Activated CD8-positive, alpha-beta memory T cell treated with anti-CD3 and anti-CD28 coated beads for 1 hour (primary cell): ENCODE measurements at places on chromosomes 7 and 10.

DNA sequence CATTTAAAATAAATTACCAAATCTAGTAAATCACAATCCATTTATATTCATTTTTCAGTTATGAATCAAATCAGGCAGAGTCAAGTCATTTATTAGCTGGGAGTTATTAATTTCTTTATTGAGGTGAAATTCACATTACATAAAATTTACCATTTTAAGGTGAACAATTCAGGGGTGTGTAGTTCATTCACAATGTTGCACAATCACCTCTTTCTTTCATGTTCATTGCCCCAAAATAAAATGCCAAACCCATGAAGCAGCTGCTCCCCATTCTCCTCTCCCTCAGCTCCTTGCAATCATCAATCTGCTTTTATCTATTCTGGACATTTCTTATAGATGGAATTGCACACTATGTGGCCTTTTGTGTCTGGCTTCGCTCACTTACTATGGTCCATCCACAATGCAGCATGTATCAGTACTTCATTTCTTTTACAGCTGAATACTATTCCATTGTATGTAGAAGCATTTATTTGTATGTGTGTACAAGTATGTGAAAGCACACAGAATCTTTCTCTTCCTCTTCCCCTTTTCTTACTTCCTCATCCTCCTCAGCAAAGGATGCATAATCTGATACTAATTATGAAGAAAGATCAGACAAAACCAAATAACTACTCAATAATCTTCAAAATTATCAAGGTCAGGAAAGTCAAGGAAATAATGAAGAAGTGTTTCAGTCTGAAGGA, 60.6 kb downstream of the LMBR1 start:
- no peak for DNase-seq

GRCh38 chr10:98676895-98677294, 230.2 kb upstream of the HPS1 start:
- DNase-seq, result no peak

DNA sequence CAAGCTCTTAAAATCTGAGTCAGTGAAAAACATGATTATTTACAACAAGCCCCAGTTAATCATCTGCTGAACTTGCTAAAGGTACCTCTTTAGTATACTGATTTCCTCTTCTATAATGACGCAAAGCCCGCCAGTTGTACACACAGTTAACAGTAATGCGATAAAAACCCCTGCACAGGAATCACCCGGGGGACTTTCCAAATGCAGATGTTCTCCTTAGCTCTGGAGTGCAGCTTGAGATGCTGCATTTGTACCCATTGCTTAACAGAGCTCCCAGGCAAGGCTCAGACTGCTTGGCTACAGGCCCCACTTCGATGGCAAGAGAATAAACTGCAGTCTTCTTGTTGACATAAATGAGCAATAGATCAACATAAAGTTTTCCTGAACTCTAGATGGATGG, 279.6 kb upstream of the HGF start:
- DNase-seq, result no peak

GRCh38 chr10:10054466-10054865, 963.2 kb upstream of the CELF2 start:
- DNase-seq, result no peak

- DNase-seq, result no peak
These were observed 23.6 kb upstream of the BMPR1A start for GRCh38 chr10:86732771-86733170.

GRCh38 chr10:120586471-120586872, 129.4 kb downstream of the PLPP4 start:
- no peak for DNase-seq

DNA sequence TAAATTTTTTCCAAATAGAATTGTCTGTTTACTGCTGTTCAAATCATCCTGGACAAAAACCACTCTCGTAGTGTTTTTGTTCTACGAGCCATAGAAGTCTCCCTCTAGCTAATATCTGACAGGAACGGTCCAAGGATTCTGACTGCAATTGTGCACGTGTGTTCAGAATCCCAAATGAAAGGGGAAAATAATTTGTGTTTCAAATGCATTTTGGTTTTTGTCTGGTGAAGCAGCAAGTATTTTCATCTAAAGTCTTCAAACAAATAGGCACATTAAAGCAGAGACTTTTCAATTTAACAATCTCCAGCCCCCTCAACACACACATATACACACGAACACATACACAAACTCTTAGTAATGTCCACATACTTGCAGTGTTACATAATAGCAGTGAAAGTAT, 475 bp downstream of the NEUROD6 start:
- no peak for DNase-seq

- DNase-seq, result no peak
These were observed 32.2 kb upstream of the GLI3 start for GRCh38 chr7:42269161-42269560.

DNA sequence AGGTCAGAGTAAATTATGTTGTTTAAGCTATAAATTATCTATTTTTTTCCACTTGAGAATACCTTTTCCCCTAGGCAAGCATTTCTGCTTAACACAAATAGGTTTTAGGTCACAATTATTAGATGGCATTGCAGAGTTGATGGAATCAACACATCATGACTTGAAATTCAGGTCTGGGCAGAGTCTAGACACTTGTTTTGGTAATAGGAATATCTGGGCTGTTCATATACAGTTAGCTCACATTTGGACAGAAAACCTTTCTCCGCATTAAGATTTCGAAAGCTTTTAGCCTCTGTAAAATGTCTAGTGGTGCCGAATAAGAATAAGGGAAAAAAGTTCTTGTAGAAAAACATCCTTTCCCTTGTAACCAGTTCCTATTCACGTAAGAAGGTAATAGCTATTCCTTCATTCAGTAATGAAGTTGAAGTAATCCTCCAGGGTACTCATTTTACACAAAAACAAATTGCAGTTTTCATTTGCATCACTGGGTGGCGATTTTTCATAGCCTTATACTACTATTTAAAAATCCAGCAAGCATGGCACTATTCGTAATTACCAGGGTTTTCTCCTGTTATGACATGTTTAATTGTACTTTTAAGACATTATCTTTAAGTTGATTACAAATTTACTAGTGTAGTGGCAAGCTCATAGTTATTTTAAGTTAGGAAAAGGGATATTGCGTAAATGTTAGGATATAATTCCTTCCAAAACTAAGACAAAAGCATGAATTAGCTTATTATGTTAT, 37.0 kb downstream of the RPA3 start:
- no peak for DNase-seq

DNA sequence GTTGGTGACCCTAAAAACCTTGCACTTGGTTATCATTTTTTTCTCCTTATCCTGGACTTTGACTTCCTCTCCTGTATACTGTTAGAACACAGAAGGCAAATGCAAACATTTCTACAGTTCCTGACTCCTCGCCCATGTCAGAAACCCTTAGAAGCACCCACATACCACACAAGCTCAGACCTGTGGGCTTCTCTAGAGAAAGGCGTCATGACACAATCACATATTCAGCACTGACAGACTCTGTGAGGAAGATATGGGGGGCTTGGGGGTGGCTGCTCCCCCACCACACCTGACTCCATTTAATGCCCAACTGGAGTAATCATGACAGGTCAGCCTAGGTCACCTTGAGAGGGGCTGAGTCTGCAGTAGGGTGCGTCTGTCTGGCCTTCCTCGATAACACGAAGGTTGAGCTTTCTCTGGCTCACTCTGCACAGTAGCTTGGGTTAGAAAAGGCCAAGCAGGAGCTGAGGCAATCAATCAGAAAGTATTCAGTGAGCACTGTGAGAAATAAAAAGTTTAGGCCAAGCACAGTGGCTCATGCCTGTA, 50.9 kb downstream of the CCDC3 start:
- no peak for DNase-seq

- DNase-seq, result no peak
These were observed 5.1 kb upstream of the EMX2 start for GRCh38 chr10:117537436-117537903.

GRCh38 chr7:93949423-93949822, 27.9 kb downstream of the GNG11 start:
- no peak for DNase-seq

DNA sequence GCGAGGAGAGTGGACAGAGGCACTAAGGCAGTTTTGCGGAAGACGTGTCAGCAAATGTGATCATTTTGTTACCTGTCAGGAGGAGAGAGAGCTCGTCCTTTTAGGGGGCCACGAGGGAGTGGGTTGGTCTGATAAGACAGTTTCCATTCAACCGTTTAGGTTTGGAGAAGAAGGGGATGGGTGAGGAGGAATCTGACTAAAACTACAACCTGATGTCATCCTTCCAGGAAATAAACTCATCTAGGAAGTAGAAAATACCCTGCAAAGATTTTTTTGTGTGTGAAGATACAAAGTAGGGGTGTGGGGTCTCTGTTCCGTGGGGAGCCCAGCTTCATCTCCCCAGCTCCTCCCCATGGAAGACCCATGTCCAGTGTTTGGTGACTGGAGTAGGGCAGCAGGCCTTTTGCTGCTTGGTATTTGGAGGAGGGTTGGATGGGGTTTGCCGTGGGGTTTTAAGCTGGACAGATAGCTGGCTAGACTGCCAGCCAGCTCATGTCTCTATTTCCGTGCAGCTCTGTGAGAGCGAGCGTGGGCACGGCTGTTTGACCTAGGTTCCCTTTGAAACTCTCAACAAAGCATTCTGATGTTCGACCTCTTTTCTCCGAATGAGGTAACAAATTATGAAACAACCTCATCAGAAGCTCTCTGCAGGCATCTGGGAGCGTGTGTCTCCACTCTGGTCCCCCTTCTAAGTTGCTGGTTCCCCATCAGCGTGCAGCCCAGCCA, 136.0 kb upstream of the TCF7L2 start:
- DNase-seq, result no peak

GRCh38 chr7:22008087-22008486, 62.4 kb upstream of the CDCA7L start:
- DNase-seq, result no peak

DNA sequence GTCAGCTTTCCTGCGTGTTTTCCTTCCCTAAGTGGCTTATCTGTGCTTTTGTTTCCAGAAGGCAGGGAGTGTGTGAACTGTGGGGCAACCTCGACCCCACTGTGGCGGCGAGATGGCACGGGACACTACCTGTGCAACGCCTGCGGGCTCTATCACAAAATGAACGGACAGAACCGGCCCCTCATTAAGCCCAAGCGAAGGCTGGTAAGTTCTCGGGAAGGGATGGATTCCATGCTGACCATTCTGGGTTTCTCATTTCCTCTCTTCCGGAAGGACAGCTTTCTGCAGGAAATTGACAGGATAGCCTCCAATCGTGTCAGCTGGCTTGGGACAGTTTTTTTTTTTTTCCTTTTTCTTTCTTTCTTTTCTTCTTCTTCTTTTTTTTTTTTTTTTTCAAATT, 9.4 kb downstream of the GATA3 start:
- DNase-seq, result no peak

DNA sequence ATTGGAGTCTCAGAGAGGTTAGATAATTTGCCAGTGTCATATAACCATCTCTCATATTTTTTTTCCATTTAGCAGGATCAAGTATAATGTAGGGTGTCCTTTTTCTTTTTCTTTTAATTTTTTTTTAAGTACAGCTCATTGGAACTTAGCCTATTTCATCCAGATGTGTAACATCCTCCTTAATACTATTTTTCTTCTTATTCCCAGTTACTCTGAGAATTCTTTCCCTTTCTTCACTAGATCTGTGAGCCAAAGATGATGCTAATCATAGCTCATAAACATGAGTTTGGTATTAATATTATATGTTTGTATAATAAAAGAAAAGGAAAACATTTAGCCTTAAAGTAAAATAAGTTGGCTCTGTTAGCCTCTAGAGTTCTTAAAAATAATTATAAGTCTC, 32.8 kb downstream of the PPP1R9A start:
- no peak for DNase-seq

DNA sequence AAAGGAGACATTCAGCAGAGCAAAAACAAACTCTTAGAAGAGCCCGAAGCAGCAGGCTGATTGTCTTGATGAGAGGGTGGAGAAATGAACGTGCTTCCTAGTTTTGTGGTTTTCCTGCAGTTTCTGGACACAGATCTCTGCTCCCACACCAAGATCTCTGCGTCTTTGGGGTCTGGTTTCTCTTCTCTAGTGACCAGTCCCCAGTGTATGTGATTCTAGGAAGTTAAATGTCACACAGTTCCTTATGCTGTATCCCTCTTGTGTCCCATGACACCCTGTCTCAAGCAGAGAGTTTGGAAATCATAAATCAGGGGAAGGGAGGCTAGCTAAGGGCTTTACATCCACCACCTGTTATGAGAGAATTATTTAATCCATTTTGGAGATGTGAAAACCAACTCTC, 55.4 kb upstream of the KLF14 start:
- DNase-seq, result no peak

DNA sequence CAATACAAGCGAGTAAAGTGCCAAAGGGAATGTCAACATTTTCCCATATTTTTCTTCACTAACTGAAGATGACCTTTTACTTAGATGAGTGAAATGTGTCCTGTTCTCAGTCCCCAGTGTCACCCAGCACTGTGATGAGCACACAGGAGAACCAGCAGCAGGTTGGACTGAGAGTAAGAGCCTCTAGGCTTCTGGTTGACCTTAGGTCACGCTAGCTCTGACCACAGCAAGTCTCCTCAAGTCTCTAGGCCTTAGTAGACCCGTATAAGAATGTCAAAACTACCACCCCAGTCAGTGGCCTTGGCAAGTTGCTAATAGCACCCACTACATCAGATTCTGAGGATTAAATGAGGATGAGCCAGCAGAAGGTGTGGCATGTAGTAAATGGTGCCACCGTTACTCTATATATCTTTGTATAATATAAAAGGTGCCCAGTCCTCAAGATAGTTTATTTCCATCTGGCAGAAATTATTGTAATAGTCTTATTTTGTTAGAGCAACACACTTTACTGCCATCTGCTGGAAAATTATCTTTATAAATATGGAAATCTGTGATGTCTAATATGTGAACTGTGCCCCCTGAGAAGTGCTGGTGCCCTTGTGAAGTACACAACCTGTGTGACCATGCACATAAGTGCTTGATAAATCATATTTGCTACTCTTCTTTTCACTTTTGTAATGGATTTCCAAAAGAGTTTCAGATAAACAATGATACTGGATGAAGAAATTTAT, 75.7 kb downstream of the SPAG6 start:
- no peak for DNase-seq

GRCh38 chr7:106599343-106599698, 61.6 kb downstream of the CCDC71L start:
- DNase-seq, result no peak

DNA sequence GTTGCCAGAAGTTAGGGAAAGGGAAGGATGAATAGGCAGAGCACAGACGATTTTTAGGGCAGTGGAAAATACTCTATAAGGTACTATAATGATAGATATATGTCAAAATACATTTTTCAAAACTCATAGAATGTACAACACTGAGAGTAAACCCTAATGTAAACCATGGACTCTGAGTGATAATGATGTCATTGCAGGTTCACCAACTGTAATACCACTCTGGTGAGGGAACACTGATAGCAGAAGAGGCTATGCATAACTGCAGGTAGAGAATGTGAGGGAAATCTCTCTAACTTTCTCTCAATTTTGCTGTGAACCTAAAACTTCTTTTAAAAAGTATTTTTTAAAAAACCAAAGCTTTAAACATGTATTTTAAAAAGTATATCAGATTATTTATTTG, 22.1 kb downstream of the POT1 start:
- no peak for DNase-seq
